ENCODE measurements at places on chromosomes 1 and 21. TPM values are rescaled to one million over a fixed set of nuclear protein-coding genes. Genes with fewer than 3 reads are reported as not detected.
A peak's percentile ranks its signal among the peaks of the same experiment; 100 is the strongest.

- H3K27me3 ChIP-seq: no peaks in the 10 kb centered on the region
- no peak overlapping the region for H3K4me3 ChIP-seq
- H3K36me3 ChIP-seq: no peaks in the 10 kb centered on the region
- DNase-seq: no peak
- peaks cover 39% of the 10 kb centered on the region for H3K4me1 ChIP-seq
- H3K27ac ChIP-seq: no peak overlapping the region
Observed at GRCh38 chr1:116259663-116260062, 113.4 kb upstream of the ATP1A1 start.

DNA sequence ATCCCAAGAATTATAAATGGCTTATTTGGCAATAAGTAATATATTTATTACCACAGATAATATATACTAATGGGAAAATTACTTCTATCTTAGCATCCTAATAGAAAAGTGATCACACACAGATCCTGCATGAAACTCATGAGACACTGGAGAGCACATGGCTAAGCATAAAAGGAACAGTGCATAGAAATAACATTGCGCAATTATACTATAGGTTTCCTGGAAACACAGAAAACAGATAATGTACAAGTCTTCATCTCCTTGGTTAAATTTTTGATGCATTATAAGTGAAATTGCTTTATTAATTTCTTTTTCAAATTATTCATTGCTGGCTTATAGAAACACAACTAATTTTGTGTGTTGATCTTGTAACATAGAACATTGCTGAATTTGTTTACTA lies 210.4 kb downstream of the USH2A start:
- DNase-seq: no peak
- H3K36me3 ChIP-seq: no peaks in the 10 kb centered on the region

- H3K4me1 ChIP-seq: no peaks in the 10 kb centered on the region
- DNase-seq: no peak
- no peak overlapping the region for H3K4me3 ChIP-seq
Observed at GRCh38 chr1:53678046-53678445, 60.9 kb downstream of the GLIS1 start.

DNA sequence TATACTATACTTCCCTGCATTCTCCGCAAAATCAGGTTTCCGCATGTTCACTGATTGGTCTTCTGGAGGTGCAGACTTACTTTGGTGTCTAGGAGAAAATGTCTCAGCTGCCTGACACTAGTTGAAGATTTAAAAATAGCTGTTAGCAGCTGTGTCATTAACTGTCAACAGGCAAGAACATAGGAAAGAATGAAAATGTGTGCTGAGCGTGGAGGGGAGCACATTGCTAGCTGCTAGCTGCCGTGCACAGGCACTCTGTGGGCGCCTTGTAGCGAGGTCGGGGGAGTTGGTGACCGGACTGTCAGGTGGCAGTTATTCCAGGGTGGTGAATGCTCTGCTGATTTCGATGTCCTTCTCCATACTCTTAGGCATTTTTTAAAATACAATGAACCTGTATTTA lies 5.2 kb downstream of the FAAH start:
- H3K27ac ChIP-seq: no peak overlapping the region
- no peaks in the 10 kb centered on the region for H3K4me1 ChIP-seq
- DNase-seq: no peak
- H3K4me3 ChIP-seq: no peak overlapping the region

- H3K36me3 ChIP-seq: no peaks in the 10 kb centered on the region
- H3K27ac ChIP-seq: no peak overlapping the region
- 0 out of 2 replicates have a peak, but pooled peaks cover 8% of the 10 kb centered on the region for H3K4me1 ChIP-seq
- no peak overlapping the region for H3K4me3 ChIP-seq
- peak; percentile 59 for DNase-seq
- no peaks in the 10 kb centered on the region for H3K27me3 ChIP-seq
Observed at GRCh38 chr21:17250778-17251241, 262.0 kb upstream of the CXADR start.

KCNK2 gene
- not detected for total RNA-seq

CTSS gene
- total RNA-seq: 14.2 TPM

FCRL1 gene
- not detected for total RNA-seq

All from SJCRH30 (cell line).